NCI-H2081 treated with DMSO at 0.1 percent for 48 hours (cell line): ENCODE measurements at places on chromosomes 4 and X.

DNA sequence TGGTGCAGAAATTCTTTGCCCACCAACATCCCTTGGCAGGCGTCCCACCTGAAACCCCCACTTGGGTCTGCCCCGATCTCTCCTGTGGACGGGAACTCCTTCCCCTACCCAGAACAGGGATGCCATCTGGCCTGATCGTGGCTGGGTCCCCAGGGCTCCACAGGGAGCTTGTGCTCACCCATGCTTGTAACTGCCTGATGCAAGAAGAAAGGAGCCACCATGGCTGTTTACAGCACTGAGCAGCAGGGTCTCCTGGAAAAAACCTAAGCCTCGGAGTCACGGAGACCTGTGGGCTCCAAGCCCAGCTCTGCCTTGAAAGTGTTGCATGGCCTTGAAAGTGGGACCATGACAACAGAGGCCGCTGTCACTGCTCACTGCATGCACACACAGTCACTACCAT, 101.5 kb upstream of the AFAP1 start:
- DNase-seq: no peak

- DNase-seq: no peak
Measured at GRCh38 chrX:20240201-20240600, 26.5 kb downstream of the RPS6KA3 start.

DNA sequence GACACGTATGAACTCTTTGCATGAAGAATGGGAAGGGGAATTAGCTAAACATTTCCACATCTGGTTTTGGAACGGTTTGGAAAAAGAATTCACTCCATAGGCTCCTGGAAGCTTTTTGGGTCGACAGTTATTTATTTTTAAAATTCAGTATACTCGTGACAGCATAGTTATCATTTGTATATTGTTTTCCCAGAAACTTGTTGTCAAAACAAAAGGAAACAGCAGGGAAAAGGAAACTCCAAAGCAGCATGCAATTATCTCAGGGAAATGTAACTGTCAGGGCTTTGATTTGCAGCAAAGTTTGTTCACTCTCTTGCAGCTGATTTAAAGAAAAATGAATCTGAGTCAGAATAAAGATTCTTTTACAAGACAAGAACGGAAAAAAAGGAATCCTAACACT, 86.5 kb downstream of the PLAC1 start:
- no peak for DNase-seq

- no peak for DNase-seq
Measured at GRCh38 chr4:25922812-25923369, 8.9 kb downstream of the SMIM20 start.

GRCh38 chr4:75623026-75623425, 7.3 kb downstream of the CDKL2 start:
- DNase-seq: no peak

DNA sequence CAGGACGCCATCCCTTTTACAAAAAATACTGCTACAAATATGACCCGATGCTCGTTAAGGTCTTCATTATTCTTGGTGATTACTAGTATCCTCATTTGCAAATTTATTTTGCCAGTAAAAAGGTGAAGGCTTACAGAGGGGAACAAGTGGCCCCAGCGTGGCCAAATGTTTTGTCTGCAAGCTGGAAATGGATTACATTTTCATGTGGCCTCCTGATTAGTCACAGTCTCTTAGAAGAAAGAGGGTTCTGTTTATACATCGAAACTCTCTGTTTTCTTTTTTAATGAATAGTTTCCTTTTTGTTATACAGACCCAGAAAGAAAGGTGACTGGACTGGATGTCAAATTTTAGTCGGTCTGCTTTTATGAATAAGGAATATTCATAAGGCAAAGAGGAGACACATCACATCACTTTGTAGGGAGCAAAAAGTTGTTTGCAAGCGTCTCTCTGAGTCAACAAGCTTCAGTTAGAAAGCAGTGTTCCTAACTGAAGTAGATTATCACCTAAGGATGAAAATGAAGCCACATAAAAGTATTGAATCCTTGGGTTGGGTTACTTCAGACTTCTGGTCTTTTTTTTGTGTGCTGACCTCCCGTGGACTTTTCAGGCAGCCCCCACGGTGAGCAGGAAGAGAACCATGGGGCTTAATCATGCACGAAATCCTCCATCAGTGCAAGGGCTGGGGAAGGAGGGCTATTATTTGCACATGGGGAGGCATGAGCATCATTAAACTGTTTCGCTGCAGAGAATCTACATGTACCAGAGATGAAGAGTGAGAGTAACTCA, 125.6 kb downstream of the ARSF start:
- no peak for DNase-seq

DNA sequence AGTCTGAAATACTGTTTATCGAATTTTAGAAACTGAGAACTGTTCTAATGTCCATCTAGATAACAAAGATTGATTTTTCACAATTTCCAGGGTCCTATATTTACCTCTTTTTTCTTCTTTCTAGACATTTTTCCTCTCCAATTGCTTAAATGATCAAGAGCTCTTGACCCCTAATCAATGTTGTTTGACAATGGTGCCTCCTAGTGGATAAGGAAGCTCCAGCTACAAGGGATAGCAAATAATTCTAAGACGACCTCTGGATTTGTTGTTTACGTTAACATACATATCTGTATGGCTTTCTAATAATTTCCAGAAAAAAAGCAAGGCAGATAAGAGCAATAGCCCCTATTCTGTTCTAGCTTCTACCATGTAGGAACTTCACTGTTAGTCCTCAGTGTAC, 35.8 kb downstream of the GPR82 start:
- no peak for DNase-seq

DNA sequence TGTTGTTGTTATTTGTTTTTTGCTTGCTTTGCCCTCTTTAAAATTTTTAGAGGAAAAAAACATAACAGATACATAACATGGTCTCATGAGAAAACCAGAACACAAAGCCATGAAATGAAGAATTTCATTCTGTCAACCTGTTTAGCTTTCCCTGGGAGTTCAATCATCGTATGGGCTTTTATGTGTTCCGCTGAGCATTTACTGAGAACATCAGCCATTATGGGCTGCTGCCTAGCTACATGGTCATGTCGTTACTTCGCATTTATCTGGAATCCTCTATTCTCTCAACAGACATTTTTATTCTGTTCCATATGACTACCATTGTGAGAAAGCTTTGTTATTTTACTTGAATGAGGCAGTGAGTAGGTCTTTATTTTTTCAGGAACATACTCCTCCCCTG, 51.4 kb downstream of the NDST3 start:
- DNase-seq: no peak

DNA sequence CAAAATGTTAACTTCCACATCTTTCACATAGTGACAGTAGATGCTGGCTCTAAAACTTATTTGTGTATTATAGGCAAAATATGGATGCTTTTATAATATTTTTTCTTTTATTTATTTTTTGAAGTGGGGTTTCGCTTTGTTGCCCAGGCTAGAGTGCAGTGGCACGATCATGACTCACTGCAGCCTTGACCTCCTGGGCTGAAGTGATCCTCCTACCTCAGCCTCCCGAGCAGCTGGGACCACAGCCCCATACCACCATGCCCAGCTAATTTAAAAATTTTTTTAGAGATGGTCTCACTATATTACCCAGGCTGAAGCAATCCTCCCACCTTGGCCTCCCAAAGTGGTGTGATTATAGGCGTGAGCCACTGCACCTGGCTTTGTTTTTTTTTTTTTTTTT, 48.6 kb downstream of the ZFX start:
- no peak for DNase-seq

DNA sequence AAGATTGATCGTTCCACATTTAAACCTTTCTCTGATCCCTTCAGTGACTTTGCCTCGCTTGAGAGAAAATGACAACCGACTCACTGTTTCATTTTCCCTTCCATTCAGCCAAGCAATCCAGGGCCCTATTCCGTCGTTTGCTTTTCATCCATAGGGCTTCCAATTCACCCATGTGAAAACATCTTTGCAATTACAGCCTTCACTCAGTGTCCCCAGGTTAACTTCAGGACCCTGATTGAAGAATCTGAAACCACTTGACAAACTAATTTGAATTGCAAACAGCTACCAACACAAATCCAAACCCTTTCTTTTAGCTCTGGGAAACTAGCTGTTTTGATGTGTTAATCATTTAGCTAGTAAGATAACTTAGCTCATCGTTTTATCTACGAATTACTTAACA, 120.2 kb upstream of the FAM9C start:
- DNase-seq: no peak

DNA sequence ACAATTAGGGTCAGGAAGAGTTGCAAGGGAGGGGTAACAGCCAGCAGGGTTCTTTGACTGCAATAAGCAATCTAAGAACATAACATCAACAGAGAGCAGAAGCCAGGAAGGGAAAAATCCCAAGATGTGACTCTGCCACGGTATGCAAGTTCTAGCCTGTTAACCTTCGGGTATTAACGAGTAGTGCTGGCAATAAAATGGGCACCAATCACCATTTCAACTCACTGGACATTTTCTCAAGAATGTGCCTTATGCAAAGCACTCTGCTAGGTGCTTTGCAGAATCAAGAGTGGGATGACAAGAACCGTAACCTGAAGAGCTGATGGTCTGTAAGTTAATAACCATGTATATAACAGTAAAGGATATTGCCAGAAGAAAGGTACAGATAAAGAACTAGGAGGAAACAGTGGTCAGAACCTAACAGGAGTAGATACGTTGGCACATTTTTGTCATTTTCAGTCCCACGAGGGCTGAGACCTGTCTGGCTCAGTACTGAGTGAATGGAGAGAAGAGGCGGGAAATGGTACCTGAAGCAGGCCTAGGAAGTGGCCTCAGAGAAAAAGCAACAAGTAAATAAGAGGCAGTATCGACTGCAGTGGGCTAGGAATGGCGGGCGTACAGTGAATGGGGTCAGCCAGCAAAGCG, 2.7 kb downstream of the ELOVL6 start:
- no peak for DNase-seq

DNA sequence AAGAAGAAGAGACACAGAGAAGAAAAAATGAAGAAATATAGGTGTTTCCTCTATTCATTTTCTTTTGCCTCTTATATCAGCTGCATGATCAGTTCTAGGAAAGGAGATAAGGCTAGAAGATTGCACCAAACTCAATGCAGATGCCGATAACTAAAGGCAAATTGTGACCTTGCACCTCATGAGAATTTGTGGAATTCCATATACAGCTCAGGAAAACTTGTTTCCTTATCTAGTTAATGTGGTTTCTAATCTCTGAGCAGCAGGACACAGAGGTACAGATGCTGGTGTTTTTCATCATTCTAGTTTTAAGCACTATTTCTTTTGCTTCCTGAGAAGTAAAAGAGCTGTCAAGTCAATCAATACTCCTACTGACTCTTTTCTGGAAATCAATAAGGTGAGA, 104.6 kb upstream of the NWD2 start:
- no peak for DNase-seq

DNA sequence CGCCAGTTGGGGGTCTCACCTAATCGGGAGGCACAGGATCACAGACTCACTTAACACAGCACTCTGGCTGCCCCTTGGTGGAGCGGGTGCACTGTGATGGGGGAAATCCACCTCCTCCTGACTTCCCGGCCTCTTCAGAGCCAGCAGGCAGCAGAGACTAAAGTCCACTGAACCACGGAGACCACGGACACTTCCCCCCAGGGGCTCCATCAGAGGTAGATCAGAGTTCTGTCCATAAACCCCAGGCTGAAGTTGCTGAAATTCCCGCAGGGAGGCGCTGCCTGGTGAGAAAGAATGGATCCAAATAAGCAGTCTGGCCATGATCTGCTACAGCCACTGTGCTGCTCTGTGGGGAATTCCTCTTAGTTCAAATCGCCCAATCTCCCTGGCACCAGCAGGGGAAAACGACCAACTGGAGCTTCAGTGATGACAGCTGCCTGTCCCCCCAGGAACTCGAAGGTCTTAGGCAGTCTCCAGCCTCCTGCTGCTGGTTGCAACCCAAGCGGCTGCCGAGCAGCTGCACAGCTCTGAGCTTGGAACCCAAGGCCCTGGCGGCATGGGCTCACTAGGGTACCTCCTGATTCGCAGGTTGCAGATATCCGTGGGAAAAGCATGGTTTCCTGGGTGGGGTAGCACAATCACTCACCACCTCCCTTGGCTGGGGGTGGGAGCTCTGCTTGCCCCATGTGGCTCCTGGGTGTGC, 106.9 kb upstream of the DCAF12L2 start:
- DNase-seq: no peak

DNA sequence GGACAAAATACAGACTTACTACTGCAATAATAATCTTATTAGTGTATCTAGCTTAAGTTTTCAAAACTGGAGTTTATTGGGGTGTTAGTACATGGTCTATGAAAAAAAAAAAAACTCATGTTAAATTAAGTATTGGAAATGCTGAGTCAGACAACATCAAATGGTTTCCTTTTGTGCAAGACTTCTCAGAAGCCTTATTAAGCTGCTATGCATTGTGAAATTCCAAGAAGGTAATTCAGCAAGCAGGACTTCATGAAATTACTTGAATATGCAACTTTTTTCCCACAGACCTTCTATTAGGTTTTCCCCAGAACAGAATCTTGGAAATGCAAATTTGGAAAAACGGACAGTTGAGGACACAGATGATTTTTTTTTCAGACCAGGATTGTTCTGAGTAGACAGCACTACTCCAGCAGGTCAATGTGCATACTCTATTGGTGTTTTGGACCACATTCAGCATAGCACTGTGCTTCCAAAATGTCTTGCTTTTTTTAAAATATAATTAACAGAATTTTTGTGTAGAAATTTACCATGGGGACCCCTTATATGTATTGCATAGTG, 568.8 kb upstream of the TENM3 start:
- DNase-seq: no peak

GRCh38 chrX:149010013-149010852, 494.9 kb downstream of the IDS start:
- no peak for DNase-seq

DNA sequence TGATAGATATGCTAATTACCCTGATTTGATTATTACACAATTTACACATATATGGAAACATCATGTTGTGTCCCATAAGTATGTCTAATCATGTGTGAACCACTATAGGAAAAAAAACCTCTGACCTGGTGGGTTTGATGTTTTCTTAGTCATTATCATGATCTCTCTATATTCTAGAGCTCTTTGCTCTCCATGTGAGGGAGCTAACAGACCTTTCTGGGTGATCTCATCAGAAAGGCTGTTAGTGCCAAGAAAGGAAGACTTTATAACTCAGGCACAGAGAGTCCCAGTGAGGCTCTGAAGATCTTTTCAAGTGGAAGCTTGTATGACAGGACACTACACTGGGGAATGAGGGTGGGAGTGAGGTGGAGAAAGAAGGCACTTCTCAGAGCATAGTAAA, 527.7 kb upstream of the MAGEB2 start:
- no peak for DNase-seq
